ENCODE measurements at places on chromosomes 1 and 21.

- no peak for DNase-seq
These were observed 218.5 kb downstream of the PTPRU start for GRCh38 chr1:29454616-29455380.

GRCh38 chr1:27203946-27204345 is 30.5 kb upstream of the WDTC1 start:
- DNase-seq, result no peak

DNA sequence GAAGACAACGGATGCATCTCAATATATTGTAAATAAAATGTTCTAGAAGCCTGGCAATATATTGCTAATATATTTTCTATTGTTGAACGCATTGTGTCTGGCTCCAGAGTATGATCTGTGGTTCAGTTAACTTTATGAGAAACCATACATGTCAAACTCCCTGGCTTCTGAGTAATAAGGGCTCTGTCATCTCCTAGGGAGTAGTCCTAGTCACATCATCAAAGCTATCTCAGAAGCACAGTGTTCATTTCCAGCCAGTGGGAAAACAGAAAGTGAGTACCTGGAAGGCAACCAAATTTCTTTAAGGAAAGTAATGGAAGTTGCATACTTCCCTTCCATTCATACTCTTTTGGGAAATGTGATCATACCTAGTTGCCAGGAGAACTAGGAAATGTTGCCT is 27.0 kb upstream of the ST6GALNAC5 start:
- no peak for DNase-seq

DNA sequence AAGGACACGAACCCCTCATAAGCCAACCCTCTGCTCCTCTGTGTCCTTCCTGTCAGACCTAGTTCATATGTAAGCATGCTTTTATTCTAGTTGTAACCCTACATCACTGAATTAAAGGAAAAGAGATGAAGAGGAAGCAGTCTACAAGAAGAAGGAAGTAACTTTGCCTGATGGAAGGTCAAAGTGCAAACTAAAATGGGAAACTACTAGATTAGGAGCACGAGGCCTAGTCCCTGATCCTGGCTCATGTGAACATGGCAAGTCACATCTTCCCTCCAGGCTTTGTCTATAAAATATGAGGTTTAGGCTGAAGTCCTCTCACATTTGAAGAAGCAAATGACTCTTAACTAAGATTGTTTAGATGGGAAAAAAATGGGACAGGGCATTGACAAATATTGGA is 13.2 kb downstream of the ZMYND12 start:
- DNase-seq, result no peak

GRCh38 chr1:104105465-104105864 is 355.8 kb downstream of the AMY1C start:
- DNase-seq, result no peak

DNA sequence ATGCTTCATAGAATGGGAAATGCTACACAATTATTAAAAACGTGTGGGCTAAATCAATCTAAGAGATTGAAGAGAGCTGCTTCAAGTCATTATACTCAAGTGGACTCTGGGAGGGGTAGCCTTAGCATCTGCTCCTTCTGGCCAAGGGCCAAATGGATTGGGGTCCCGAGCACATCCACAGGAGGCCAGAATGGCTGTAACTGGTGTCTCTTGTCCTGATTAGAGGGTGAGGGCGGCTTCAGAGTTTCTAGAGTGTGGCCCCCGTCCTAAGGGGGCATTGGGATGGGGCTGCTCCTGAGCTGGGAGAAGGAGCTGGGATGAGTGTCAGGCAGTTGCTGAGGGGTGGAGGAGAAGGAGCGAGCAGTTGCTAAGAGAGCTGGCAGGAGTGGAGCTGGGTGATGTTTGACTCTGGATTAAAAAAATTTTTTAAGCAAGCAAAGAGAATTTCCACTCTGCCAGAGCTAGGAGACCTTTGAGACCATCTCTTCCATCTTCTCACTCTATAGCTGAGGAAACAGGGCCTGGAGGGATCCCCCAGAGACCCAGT is 71.3 kb upstream of the TLR5 start:
- DNase-seq, result no peak

DNA sequence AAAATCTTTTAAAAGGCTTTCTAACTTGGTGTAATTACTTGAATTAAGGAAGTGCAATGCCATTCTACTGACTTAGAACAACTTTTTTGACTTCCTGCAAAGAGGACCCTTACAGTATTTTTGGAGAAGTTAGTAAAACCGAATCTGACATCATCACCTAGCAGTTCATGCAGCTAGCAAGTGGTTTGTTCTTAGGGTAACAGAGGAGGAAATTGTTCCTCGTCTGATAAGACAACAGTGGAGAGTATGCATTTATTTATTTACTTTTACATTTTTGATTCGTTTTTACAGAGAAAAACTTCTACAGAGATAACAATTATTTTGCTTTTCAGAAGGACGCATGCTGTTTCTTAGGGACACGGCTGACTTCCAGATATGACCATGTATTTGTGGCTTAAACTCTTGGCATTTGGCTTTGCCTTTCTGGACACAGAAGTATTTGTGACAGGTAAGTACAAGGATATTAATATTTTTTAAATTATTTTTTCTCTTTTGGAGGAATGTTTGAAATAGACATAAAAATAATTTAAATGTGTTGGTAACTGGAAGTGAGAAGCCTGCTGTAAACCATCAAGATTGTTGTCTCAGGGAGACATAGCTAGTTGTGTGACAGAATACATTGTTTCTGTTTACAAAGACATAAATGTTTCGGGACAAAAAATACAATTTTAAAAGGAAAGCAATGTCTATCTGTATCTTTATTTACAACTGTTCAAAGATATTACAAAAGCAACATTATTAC is at the start of gene PTPRC:
Gene PTPRC (plus strand): TSS at position 147 of the 742 bp plus-strand sequence. CDS start 229 bp downstream, at position 376.
- DNase-seq, result no peak

GRCh38 chr1:214022229-214022791 is 34.5 kb downstream of the PROX1 start:
- peak; percentile 79 for DNase-seq

DNA sequence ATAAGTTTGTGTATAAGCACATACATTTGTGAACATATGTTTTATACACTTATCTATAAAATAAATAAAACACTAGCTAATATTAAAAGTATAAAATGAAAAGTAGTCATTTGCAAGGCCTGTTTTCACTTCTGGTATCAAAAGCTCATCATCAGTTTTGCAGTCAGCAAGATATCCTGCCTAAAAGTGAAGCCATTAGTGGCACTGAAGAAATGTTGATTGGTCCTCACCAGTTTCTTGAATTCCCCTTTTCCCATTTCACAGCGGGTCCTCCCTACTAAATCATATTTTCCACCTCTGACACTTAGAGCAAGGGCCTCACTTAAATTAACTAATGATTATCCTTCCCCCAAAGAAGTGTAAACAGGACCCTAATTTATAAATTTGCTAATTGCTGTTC is 6.7 kb downstream of the TBX15 start:
- DNase-seq, result no peak

- no peak for DNase-seq
These were observed 44.8 kb upstream of the FBXO28 start for GRCh38 chr1:224069138-224069537.

DNA sequence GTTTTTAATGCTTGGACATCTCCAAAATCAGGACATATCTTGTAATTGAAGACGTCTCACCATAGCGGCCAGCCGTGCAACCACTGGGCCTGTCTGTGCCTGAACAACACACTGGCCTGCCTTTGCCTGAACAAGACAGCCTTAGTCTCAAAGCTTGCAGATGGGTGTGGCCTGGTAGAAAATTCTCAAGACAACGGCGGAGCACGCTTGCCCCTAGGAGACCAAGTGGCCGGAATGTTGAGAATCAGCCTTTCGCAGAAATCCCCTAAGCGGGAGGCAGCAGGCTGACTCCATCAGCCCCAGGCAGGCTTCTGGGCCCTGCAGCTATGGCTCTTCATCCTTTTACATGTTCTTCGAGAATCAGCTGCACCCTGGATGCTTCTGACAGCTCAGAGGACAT is 98.0 kb upstream of the C1orf174 start:
- DNase-seq, result no peak

GRCh38 chr1:1282998-1283397 is 2.8 kb downstream of the SCNN1D start:
- DNase-seq, result no peak

DNA sequence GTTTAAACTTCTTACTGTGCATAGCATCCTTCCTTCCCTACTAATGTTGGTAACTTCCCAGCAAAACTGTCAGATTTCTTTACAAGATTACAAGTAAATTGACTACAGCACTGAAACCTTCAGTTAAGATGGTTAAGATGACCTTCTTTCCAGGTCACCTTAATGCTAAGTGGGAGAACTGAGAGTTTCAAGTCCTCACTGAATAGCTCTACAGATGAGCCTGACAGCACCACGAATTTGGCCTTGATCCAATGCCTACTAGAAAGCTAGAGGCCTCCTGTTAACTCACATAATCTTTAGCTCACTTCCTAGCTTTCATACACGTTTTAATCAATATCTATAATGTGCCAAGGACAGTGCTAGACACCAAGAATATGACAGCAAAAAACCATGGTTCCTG is 276.0 kb upstream of the PLD5 start:
- DNase-seq, result no peak

GRCh38 chr1:25912076-25912831 is 6.0 kb upstream of the STMN1 start:
- no peak for DNase-seq

DNA sequence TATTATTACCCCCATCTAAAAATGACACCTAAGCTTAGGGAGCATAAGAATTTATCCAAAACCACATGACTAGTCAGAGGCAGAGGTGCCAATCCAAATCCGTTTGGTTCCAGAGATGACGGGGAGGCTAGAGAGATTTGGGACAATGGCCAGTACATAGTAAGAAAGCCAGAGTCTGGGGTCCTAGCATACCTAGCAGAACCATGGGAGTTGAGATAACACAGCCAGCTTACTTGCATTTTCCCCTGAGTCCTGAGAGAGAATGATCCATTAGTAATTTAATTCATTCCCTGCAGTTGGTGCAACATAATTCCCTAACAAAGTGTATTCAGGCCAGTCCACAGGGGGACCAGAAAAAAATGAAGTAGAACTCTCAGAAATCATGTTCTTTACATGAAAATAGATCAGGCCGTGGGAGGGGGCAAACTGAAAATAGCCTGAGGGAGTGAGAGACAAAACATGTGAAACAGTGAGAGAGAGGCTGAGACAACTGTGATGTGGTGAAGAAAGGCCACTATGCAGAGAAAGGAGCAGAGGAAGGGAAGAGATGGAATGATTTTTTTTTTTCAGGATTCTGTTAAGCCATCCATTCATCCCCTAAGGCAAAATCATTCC is 243.3 kb downstream of the BRINP2 start:
- no peak for DNase-seq

GRCh38 chr1:90718411-90719329 is 1.6 kb upstream of the BARHL2 start:
- no peak for DNase-seq

- no peak for DNase-seq
These were observed 9.1 kb upstream of the MACF1 start for GRCh38 chr1:39195166-39196111.

- peak; percentile 96 for DNase-seq
These were observed 401 bp upstream of the TMEM52 start for GRCh38 chr1:1919304-1920056.

GRCh38 chr21:44706026-44706705 is 5.2 kb downstream of the TSPEAR start:
- no peak for DNase-seq

DNA sequence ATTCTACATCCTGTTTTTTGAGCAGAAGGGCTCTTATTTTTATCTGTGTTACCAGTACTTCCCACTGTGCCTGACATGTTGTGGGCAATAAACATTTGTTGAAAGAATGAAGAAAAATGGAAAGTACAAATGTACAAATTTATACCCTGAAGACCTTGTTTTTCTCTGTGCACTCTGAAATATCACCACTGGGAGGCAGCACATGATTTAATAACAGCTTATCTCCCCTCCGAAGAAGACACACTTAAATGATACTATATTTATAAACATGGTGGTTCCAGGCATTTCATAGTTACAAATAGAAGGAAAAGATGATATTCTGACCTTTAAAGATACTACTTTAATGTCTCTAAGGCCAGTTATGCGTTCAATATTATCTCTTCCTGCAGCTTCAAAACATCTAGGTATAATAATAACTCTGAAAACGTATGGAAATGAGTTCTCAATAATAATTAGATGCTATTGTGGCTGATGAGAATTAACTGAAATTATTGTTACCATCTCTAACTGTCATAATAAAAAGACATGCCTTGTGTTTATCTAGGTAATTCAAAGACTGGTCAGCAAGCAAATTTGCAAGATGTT is 12.8 kb downstream of the DYNLT5 start:
- DNase-seq, result peak; percentile 19

DNA sequence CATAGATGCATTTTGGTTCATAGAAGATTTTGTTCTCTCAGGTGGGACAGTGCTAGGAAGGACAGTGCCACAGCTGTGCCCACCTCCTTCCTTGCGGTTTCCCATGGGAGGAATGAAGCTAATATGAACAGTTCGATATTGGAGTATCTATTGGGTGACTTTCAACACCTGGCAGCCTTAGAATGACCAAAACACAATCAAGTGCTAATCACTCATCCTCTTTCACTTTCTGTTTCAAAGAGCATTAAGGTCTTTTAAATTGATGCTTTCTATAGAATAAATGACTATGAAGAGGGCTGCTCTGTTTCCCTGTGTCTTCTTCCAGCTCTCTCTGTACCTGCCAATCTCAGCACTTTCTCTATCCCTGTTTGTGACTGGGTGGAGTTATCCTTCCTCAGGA is 784.0 kb downstream of the MRPL39 start:
- DNase-seq, result no peak

DNA sequence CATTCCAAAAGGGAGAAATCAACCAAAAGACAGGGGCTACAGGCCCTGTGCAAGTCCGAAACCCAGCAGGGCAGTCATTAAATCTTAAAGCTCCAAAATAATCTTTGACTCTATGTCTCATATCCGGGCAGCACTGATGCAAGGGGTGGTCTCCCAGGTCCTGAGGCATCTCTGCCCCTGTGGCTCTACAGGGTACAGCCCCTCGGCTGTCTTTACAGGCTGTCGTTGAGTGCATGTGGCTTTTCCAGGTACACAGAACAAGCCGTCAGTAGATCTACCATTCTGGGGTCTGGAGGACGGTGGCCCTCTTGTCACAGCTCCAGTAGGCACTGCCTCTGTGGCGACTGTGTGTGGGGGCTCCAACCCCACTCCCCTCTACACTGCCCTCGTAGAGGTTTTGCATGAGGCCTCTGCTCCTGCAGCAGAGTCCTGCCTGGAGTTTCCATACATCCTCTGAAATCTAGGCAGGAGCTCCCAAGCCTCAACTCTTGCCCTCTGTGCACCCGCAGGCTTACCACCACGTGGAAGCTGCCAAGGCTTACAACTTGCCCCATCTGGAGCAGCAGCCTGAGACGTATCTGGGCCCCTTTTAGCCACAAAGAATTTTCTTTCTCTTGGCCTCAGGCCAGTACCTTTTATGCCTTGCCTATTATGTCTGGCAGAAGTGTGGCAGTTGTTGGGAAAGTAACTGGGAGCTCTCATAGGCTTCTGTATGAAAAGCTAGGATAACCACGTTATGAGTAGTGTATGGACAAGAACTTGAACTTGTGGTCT is 52.5 kb downstream of the POU2F1 start:
- DNase-seq, result no peak

- DNase-seq, result no peak
These were observed 26.7 kb downstream of the RC3H1 start for GRCh38 chr1:173995475-173995874.

GRCh38 chr1:18282851-18283600 is 175.4 kb downstream of the IGSF21 start:
- DNase-seq, result no peak

Data from NCI-H2029 (cell line).